ENCODE measurements at places on chromosomes 2 and 18.

- DNase-seq: peak; percentile 28
These were observed 14.2 kb downstream of the NIFK start for GRCh38 chr2:121722479-121722878.

GRCh38 chr2:19021721-19022120 is 336.7 kb downstream of the OSR1 start:
- peak; percentile 91 for DNase-seq

DNA sequence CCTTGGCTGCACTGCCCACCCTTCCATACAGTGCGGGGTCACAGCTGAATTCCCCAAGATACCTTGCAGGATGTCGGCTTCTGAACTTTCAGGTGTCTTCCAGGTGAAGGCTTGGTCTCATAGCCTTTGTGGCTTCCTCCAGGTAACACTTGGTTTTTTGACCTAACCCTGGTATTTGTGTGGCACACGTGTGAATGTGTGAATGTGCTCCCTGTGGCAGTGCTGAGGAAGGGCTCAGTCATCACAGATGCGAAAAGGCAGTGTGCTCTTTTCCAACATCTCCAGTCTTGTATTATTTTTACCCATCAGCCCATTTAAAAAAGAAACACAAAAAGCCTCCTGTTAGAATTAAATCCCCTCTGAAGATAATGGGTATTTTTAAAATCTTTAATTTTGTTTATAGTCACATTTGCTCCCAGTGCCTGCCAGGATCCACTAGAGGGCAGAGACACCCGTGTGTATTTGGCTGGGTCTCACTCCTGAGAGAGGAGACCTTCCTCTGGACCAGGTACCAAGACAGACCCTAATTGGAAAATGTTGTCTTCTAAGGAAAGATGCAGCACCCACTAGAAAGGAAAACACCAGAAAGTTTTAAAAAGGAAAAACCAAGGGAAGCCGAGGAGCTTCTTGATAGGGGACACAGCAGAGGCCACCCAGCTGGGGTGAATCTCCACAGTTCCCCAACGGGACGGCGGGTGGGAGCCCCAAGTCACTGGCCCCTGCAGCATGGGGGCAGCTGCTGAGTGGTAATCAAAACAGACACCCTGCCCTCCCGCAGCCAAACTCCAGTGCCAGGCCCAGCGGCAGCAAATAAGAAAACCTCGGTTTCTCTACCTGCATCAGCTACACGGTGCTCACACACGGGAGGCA is 27.7 kb downstream of the FAM110C start:
- no peak for DNase-seq

DNA sequence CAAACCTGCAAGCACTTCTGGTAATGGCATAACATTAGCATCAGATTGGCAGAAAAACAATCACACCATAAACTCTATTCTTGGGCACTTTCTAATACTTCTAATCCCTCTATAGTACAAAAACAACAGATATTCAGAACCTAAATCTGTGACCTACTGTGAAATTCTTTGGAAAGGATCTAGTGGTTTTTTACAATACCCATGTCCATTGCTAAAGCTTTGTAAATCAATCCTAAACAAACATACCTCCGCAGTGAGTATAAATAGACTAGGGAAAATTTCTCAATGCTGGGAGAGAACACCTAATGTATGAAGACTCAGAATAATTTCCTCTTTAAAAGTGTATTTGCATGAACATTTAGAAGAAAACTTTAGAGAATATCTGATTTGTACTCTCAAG is 1098.5 kb upstream of the DDX18 start:
- no peak for DNase-seq

GRCh38 chr2:150036622-150037021 is 449.0 kb upstream of the MMADHC start:
- no peak for DNase-seq

- no peak for DNase-seq
These were observed 9.5 kb downstream of the DGKD start for GRCh38 chr2:233363744-233364235.

- no peak for DNase-seq
These were observed 950.6 kb downstream of the DCDC2C start for GRCh38 chr2:4653991-4654390.

GRCh38 chr2:224691563-224691962 is 24.6 kb downstream of the CCDC195 start:
- DNase-seq: no peak

DNA sequence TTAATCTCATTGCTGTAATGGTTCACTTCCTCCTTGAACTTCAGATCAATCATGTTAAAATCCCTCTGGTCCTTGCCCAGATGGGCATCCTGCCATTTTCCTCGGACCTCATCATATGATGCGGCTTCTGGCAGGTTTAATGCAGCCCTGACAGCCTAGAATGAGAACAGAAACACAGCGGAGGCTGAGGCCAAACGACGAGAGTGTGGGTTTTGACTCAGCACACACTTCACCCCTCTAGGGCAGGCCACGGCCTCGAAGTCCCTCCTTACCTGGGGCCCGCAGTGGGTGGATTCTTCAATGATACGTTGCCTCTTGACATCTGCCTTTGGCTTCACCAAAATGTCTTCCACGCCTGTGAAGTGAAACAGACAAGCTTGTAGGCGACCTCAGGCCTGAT is 56.8 kb downstream of the POLR1A start:
- DNase-seq: no peak

DNA sequence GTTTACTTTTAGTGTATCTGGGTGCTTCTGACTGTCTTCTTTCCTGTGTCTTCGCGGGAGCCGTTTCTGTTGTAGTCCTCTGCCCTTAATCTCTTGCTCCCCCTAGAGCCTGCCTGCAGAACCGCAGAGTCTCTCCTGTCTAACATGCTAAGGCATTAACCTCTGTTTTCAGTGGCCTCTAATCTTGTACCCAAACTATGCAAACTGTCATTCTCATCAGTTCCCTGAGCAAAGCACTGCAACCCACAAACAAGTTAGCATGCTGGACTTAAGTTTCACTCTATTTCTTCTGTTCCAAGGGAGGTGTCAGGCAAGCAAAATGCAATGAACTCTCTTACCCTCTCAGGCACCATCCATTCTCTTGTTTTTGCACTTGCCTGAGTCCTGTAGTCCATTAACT is 138.4 kb downstream of the OTX1 start:
- peak; percentile 4 for DNase-seq

GRCh38 chr18:55479656-55480420 is 108.2 kb downstream of the TCF4 start:
- DNase-seq: no peak

DNA sequence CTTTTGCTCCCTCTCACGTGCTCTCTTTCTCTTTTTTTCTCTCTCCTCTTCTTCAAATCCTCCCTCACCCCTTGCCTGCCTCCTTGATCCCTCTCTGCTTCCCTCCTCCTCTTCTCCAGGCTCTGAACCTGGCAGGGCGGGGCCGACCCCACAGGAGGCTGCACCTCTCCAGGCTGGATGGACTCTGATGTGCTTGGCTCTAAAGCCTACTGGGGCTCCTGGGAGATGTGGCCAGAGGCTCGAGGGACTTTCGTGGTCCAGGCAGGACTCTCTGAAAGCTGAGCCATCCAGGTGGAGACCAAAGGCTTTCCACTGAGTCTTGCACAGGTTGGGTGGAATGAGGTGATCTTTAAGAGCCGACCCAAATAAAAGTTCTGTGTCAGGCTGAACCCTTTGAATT is 25.4 kb downstream of the DYSF start:
- DNase-seq: no peak

GRCh38 chr18:70337139-70337972 is 48.5 kb downstream of the SOCS6 start:
- DNase-seq: peak; percentile 60

GRCh38 chr2:62441824-62442223 is 64.2 kb downstream of the TMEM17 start:
- no peak for DNase-seq

- DNase-seq: no peak
These were observed 11.9 kb upstream of the SLC40A1 start for GRCh38 chr2:189592353-189592984.

- no peak for DNase-seq
These were observed 37.4 kb downstream of the VAPA start for GRCh38 chr18:9951022-9951859.

DNA sequence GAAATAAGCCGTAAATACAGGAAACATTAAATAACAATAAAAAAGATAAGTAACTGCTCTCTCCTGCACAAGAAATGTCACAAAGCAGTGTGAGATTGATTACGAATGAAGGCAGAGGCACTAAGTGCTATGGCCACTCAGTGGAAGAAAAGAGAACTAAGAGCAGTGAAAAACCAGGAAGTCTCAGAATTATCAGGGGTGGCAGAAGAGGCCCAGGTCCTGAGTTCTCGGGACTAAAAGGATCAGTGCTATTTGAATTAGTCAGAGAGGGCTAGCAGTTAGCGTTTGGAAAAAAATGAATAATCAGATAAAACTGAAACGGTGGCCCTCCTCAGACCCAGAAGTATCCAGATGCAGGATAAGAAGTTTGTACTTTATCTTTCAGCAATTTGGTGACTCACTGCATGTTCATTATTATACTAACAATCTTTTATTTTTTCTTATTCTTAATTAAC is 367.1 kb downstream of the ZEB2 start:
- no peak for DNase-seq

GRCh38 chr2:18971628-18972027 is 382.3 kb upstream of the NT5C1B start:
- DNase-seq: no peak

- no peak for DNase-seq
These were observed 47.7 kb downstream of the GLI2 start for GRCh38 chr2:120783371-120783791.

DNA sequence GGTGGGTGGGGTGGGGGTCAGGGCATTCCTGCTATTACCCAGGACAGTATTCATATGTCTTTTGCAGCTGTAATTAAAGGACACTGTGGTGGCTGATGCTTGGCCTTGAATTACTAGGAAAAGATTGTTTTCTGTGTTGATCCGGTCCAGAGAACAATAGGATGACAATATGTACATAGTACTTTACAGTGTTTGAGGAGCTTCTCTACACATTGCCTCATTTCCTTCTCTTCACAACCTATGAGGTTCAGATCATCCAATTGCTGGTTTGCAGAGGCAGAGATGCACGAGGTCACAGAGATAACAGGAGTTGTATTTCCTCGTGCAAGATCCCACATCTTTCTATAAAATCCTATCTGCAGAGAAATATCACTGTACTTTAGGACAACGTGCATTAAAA is 119.5 kb downstream of the LIPG start:
- DNase-seq: no peak

DNA sequence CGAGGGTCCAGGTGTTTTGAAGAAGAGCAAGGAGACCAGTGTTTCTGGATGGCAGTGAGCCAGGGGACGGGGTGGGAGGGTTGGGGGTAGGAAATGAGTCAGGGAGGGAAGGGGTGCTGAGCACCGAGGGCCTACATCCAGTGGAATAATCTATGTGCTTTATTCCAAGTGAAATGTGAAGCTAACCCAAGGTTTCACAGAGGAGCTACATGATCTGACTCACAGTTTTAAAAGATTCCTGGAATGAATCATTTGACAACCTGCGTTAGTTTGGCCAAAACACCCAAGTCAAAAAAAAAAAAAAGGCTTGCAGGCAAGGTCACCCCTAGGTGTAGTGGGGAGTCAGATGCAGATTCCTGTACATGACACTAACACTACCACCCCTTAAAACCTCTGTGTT is 419.7 kb upstream of the MEX3C start:
- DNase-seq: no peak

- DNase-seq: no peak
These were observed 10.7 kb upstream of the IAH1 start for GRCh38 chr2:9463698-9464034.

DNA sequence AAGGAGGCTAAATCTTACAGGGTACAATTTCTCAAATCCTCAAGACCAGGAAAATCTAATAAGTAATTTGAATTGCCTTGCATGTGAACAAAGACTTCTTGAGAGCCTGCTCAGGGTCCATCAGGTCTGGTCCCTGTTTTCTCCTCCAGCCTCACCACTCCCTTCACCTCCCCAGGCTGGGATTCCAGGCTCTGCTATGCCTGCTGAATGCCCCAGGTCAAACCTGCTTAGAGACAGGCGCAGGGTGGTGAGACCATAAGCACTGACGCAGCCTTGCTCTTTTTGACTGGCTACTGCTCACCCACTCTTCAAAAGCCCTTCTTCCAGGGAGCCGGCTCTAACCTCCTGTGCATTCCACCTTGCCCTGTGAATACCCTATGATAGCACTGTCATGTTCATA is 356.4 kb upstream of the ACVR2A start:
- DNase-seq: no peak

- DNase-seq: no peak
These were observed 51.7 kb downstream of the CABYR start for GRCh38 chr18:24190590-24190989.

GRCh38 chr2:45285771-45286390 is 276.6 kb upstream of the SIX2 start:
- no peak for DNase-seq

DNA sequence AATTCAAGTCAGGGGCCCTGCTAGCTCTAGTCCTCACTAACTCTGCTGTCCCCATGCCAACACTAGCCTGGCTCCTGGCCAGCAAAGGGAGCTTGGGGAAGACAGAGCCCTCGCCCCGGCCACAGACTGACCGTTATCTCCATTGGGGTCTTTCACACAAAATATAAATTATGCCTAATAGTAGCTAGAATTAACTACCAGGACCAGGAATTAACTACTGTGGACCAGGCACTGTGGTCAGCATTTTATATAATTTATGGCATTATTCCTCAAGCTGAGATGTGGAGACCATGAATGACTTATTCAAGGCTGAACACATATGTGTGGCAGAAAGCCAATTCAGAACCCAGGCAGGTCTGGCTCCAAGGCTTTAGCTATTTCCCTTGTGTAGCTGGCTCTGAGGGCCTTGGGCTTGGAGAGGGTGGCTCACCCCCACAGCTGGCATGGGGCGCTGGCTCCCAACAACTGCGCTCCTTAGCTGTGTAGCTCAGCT is 49.2 kb downstream of the CELF4 start:
- DNase-seq: no peak

DNA sequence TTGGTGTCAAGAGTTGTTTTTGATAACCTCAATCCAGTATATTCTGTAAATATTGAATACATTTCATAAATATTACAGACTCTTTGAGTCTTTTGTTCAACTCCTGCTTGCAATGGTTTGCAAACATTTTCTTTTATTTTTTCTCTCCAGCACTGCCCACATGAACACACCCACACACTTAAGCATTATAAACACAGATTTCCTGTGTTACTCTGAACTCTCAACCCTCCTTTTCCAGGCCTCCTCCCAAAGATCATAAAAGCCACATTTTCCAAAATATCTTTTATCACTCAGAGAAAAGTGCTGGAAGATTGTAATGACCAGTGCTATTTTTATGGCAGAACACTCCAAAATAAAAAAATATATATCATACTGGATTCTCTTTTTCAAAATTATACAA is 20.5 kb downstream of the ARHGAP25 start:
- DNase-seq: no peak

- DNase-seq: no peak
These were observed 36.0 kb upstream of the UBE2E3 start for GRCh38 chr2:180944372-180944771.

DNA sequence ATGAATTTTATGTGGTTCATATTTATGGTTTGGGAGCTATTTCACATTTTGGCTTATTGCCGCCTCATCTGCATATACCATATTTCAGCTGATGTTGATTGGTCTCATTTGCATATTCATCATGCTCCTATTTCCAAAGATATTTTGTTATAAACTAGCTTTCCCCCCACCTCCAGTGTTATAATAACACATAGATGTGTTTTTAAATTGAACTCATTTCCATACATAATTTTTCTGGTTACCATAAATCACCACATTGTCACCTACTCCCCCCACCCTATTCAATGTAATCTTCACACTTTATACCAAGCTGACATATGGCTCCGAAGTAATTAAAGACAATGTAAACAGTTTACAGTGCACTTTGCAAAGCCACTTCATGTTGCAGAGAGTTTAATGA is 101.2 kb downstream of the FSHR start:
- no peak for DNase-seq

Measured in AG09309 (cell line).